Activated CD4-positive, CD25-positive, alpha-beta regulatory T cell treated with anti-CD3 and anti-CD28 coated beads, Interleukin-2, amount 50 U/mL, for 24 hours (primary cell): ENCODE measurements at places on chromosomes 7 and 10.

DNA sequence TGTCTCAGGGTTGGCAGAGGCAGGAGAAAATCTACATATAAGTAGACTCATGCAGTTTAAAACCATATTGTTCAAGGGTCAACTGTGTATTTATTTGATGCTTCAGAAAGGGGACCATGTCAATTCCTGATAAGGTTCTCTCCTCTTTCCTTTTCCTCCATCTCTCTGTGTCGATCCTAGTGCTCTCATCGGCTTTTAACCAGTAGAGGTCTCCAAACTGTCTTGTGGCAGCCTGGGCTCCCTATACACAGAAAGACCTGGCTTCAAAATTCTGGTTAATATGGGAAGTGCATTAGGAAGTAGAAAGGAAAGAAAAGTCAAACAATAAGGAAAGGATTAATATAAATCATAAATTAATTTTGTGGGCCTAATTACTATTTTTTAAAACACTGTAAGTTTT lies 304.4 kb upstream of the C7orf33 start:
- no peak for ATAC-seq

- ATAC-seq = peak; percentile 82
Observed at GRCh38 chr7:135994466-135995205, 17.5 kb upstream of the MTPN start.

GRCh38 chr7:77954773-77955555 lies 156.4 kb downstream of the PHTF2 start:
- ATAC-seq = no peak

DNA sequence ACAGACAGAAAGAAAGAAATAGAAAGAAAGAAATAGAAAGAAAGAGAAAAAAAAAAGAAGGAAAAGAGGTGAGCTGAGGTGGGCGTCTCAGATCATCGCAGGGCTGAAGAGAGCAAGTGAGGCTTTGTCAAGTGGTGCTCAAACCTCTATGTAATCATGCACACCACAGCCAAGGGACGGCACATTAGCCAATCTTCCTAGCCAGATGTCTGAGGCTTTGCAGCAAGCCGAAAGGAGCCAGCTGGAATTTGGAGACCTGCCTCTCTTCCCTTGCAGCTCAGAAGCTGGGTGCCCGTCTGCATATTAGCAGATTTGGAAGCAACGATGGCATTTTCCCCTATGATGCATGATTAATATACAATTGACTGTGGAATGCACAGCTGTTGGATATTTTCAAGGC lies 52.5 kb downstream of the ADRA2A start:
- no peak for ATAC-seq

DNA sequence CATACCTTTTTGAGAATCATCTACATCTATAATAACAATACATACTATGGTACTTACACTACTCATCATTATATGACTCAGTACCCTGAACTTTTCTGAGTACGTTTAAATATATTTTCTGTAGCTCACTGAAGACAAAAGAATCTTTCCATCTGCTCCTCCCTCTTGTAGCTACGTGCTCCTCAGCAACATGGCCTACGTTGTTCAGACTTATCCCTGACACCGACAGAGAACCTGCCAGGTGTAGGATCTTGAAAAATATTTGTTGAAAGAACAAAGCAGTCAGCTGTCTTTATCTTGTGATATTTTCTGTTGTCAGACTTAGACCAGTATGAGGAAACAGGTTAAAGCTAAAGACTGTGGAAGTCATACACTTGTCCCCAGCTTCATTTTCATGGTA lies 356.0 kb upstream of the MYO3A start:
- no peak for ATAC-seq

- no peak for ATAC-seq
Observed at GRCh38 chr7:82294382-82294784, 149.2 kb downstream of the CACNA2D1 start.

DNA sequence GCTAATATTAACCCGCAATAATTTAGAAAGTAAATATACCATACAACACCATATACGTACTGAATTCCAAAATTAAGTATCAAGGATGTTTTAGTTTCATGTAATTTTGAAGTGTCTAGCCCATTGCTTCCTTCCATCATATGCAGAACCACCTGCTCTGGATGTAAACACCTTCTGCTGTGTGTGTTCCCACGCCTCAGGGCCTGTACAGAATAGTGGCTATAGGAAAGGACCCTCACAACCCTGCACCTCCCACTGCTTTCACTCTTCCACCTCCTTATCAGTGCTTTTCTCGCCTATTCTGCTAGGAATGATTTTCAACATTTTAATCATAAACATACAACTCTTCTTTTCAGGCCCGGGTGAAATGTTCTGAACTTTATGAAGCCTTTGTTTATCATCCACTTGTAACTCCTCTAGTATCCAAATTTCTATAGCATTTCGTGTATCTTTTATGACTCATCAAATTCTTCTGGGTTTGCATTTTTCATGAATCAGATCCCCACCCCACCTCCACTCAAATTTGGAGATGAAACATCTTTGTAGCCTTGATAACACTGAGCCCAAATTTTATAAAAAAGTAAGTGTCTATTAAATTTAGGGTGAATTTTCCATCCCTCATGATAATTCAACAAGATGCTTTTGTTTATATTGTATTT lies 1106.8 kb upstream of the C7orf33 start:
- no peak for ATAC-seq
